Stimulated activated CD4-positive, alpha-beta T cell treated with anti-CD3 and anti-CD28 coated beads, TNF-alpha, amount 100 ng/mL, for 24 hours (primary cell): ENCODE measurements at places on chromosomes 4 and X.

DNA sequence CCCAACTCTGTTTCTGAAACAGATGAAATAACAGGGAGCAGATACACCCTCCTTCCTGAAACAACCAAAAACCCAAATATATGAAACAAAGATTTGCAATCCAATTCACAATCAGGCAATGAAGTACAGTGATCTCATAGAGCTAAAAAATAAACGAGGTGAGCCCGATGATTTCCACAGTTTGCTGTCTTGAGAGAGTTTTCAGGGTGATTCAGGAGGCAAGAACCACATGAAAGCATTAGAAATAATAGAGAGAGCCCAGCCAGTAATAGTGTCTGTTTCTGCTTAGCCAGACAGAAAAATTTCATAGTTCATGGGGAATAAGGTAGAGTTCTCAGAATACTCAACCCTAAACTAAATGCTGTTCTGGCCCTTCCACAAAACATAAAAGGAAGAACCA lies 296.2 kb downstream of the PDHA2 start:
- DNase-seq: no peak

DNA sequence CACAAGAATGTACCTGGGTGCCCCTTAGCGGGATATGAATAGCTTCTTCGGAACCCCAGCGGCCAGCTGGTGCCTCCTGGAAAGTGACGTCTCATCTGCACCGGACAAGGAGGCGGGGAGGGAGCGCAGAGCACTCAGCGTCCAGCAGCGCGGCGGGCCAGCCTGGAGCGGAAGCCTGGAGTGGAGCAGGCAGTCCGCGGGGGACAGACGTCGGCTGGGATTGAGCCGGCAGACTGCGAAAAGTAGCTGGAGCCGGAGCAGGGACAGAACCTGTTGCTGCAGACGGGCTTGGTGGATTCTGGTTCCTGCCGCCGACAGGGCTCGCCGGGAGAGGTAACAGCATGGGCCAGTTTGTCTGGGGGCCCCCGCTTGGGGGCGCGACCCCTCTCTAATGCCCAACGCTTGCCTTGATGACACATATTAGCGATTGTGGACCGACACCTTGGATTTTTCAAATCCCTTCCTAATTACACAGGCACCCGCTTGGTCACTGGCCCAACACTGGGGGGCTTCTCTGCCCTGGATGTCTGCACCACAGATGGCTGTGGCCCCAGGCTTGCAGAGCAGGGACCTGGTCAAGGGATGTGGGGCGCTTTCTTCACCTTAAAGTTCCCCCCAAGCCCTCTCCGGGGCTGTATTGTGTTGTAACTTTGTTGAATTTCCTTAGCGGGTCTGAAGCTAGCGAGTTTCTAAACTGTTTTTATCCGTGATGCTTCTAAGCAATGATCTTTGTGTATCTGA lies at the start of gene NPFFR2:
Gene NPFFR2 (plus strand): TSS at position 133 of the 741 bp plus-strand sequence. CDS start 96,592 bp downstream, outside the sequence.
- DNase-seq: no peak

DNA sequence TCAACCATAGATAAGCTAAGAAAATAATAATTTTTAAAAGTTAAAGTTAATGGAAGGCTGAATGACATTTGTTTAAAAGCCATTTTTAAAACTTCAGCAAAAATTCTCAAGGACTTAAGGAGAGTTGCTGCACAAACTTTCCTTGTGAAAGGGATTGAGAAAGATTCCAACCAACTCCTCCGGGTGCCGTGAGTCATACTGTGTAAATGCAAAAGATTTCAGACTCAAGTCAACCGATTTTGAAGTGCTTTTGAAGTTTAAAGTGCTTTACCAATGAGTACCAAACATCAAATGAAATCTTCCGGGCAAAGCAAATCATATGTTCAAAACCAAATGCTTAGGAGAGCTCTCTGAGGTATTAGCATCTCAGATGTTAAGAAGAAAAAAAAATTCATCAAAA lies 31.4 kb downstream of the VCX2 start:
- DNase-seq: no peak

DNA sequence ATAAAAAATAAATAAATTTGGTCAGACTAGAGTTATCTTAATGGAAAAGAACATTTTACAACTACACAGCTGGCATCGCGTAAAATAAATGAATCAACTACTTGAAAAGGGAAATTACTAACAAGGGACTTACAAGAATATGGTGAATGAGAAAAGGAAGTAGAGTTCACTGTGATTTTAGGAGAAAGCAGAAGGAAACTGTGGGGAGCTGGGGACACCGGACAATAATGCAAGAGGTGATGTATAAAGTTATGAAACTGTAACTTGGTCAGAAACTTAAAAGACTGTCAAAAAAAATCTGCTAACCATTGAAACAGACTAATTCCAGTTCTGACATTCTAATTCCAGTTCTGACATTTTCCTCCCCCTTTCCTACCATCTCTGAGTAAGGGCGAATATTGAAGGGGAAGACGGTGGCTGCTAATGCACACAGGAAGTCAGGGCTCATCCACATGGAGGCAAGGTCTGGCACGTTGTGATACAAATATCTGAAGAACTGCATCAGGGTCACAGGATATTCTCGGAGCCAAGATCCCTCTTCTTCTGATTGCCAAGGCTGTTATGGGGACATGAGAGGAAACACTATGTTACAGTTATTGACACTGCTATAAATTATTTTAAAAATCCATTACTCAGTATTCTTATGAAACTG lies 170.5 kb downstream of the CDS1 start:
- no peak for DNase-seq

DNA sequence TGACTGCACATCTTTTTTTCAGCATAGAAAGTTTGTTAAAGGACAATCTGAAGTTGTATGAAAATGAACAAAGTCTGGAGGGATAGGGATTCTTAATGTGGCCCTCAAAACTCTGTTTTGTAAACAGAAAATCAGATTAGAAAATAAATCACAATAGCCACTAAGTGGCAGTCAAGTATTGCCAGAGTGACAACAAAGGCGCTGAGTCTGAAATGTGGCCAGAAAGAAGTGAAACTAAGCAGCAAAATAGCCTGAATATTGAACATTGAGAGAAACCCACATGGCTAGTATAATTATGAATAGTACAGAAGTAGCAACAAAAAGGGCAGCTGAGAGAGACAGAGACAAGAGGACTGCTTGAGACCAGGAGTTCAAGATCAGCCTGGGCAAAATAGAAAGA lies 81.1 kb upstream of the CT45A1 start:
- no peak for DNase-seq

DNA sequence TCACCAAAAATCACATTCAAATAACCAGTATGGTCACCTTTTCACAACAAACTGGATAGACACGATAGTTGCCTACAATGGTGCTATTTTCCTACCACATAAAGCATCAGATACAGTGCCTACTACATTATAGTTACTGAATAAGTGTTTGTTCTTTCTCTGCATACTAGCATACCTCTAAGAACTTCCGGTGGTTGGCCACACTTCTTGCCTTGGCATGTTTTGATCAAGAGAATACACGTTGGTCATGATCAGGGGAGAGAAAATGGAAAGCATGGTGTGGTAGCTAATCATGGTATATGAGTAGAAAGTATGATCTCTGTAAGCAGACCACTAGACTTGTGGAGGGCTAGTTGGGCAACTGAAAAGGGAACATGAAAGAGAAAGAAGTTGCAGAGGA lies 322.8 kb upstream of the DIAPH2 start:
- DNase-seq: no peak

- no peak for DNase-seq
Observed at GRCh38 chr4:151358266-151358665, 32.9 kb upstream of the SH3D19 start.

- DNase-seq: no peak
Observed at GRCh38 chr4:47721892-47722575, 115.8 kb downstream of the CORIN start.

GRCh38 chr4:131093303-131093702 lies 1997.4 kb downstream of the C4orf33 start:
- DNase-seq: no peak

DNA sequence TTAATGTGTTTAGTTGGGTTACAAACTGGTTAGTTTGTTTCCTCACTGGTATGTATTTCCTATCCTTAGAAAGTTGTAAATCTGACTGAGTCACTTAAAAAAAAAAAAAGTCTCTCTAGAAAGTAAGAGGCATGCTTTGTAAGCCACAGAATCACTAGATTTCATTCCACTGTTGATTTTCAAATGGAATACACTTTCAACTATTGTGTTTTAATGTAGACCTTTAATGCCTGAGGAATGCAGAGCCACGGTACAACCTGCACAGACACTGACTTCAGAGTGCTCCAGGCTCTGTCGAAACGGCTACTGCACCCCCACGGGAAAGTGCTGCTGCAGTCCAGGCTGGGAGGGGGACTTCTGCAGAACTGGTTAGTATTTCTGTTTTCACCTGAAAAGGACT lies 88.6 kb downstream of the HHIP start:
- DNase-seq: no peak

- no peak for DNase-seq
Observed at GRCh38 chr4:152848508-152848907, 68.8 kb downstream of the ARFIP1 start.

DNA sequence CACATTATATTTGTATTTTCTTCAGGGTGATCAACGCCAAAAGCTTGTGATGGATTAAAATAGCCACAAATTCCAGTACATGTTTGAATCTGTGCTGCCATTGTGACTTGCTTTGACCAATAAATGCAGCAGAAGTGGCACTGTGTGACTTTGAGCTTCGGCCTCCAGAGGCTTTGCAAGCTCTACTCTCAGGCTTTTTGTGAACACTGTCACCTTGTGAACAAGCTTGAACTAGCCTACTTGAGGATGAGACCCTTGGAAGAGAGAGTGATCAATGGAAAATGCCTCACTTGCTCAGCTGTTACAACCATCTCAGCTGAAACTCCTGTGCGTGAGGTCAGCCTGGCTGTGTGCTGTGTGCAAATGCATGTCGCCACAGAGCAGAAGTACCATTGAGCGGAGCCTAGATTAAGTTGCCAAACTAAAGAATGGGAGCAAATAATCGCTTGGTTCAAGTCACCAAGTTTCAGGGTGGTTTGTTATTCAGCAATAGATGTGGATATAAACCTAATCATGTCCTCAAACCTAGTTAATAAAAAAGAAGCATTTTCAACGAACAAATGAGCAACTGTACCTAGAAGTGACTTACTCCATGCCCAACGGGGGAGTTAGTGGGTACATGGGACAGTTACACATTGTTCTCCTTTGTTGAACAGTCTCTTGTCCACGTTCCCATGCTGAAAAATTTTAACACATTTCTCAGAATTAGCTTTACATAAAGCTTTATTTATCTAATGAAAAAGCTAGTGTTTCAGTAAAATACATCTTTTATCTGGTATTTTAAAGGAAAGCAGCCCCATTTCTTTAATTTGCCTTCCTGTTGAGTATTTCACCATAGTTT lies 23.5 kb downstream of the NOA1 start:
- no peak for DNase-seq

GRCh38 chrX:148723551-148723950 lies 223.1 kb downstream of the AFF2 start:
- no peak for DNase-seq

DNA sequence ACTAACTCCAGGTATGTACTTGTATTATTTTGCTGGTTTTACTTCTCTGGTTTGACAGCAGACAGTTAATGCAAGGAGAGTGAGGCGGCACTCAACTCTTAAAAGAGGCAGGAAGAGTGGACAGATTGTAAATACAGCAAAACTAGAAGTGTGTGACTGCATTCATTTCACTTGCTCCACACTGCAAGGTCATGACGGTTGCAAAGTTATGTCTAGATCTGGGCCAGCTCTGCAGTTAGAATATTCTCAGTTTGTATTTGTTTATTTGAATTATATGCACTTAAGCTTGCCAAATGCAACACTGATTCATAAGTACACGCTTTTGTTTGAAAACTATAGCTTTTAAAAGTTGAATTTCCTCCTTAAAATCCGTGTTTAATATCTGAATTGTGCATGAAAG lies 148.9 kb downstream of the STIM2 start:
- DNase-seq: no peak

DNA sequence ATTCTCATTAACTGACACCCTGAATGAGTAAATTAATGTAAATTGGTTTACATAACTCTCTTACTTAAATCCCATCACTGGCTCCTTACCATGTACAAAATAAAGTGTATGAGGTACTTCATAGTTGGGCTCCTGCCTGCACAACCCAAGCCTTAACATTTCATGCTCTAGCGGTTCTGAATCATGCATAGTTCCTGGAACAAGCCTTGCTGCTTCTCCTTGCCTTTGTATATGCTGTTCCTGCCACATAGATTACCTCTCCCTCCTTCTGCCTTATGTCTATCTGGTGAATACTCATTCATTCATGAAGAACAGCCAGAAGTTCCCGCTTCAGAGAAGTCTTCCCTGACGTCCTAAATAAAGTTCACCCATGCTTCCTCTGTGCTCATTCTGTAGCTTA lies 594.7 kb downstream of the SMARCA1 start:
- no peak for DNase-seq

DNA sequence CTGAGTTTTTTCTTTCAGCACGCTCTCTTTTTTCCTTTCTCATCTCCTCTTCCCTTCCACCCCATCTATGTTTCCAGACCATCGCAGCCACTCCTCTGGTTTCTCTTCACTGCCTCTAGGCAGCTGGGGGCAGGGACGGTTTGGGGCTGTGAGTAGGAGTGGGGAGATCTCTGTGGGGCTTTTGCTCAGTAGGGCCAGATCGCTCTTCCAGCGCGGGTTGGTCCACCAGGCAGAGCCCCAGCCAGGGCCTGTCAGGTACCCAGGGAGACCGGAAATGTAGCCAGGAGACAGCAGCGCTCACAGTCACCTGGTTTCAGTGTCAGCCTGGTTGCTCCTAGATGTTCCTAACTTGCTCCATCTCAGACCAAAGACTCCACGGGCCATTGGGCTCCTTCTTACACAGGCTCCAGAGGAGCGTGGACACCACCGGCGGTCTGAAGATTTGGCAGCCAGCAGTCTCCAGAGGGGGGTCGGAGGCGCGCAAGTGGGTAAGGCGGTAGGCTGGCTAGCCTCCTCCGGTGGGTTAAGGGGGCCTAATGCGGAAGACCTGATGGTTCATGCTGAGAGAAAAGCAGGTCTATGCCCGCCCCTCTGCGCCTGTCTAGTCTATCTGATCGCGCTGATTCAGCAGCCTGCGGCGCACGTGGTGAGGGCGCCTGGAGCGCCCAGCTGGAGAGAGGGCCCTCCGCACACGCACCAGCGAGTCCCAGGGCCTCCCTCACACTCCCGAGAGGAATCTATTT lies 1.8 kb downstream of the FGF5 start:
- no peak for DNase-seq

GRCh38 chr4:186627226-186627865 lies 72.0 kb upstream of the MTNR1A start:
- DNase-seq: no peak

- DNase-seq: no peak
Observed at GRCh38 chr4:185110375-185110823, 32.7 kb upstream of the SLC25A4 start.

DNA sequence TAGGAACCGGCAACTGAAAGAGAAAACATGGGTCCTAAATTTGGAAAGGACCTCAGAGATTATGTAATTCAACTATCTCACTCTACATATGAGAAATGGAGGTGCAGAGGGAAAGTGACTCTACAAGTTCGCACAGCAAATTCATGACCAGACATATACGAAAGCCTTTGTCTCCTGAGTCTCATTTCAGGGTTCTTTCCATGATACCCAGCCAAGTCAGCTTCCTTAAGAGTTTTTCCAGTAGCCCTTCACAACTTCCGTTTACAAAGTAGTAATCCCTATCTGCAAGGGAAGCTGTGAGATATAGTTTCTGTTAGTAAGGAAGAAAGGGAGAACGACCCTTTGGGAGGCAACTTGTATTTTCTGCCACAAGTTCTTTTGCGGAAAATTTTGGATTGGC lies 110.6 kb downstream of the TEX13A start:
- DNase-seq: no peak

GRCh38 chr4:79241846-79242245 lies 84.0 kb downstream of the NAA11 start:
- no peak for DNase-seq

GRCh38 chr4:163440040-163440439 lies 33.5 kb downstream of the TKTL2 start:
- no peak for DNase-seq

- peak; percentile 47 for DNase-seq
Observed at GRCh38 chr4:99816545-99817308, at the start of gene DAPP1. DAPP1 (plus strand) TSS chr4:99816827; CDS start chr4:99816914, 87 bp downstream.
